ENCODE measurements at places on chromosomes 12 and 14.
A peak's percentile ranks its signal among the peaks of the same experiment; 100 is the strongest.

DNA sequence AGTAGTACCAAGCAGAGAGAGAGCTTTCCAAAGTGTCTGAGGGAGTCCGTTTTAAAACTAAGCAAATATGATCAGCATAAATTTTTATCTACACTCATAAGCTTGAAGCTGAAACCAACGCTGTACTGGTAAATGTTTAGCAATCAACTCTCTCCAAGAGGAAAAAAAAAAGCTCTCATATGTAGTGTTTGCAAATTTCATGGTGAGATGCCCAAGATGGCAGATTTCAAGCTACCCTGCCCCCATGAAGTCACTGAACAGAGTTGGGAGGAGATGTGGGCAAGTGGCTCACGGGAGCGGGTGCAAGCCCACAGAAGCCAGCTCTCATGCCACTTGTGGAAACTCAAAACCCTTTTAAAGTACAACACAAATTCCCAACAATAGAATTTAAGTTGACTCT is 475.8 kb downstream of the BCAT1 start:
- DNase-seq = no peak

- DNase-seq = no peak
These were observed 121.5 kb downstream of the CALM1 start for GRCh38 chr14:90518069-90518940.

GRCh38 chr14:49033131-49033530 is 553.0 kb downstream of the RPS29 start:
- no peak for DNase-seq

DNA sequence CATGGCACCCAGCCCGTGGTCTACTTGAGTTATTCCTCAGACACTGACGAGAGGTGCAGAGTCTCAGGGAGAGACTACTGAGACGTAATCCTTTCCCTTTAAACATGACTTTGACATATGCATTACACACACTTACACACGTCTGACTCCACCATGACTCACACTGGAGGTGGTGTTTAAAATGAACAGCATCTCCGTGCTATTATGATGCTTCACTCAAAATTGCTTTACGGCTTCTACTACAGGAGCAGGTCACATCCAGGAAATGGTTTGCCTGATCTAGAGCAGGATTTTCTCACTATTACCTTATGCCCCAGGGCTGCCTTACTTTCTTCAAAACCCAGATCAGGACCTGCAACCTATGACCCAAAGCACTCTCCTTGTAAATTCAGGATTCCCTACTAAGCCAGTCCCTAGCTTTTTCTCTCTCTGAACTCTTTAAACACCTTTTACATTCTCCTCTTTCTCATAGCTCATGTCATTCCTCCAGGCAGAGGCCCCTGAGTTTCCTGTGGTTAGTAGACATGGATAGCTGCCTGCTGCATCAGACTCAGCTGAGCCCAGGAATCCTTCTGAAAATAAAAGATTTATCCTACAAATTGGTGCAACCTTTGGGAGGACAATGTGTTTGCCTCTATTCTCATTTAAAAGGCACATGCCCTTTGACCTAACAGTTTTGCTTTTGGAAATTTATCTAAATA is 31.2 kb downstream of the TMCC3 start:
- peak; percentile 92 for DNase-seq

GRCh38 chr14:38496092-38496491 is 240.2 kb upstream of the CLEC14A start:
- DNase-seq = no peak

DNA sequence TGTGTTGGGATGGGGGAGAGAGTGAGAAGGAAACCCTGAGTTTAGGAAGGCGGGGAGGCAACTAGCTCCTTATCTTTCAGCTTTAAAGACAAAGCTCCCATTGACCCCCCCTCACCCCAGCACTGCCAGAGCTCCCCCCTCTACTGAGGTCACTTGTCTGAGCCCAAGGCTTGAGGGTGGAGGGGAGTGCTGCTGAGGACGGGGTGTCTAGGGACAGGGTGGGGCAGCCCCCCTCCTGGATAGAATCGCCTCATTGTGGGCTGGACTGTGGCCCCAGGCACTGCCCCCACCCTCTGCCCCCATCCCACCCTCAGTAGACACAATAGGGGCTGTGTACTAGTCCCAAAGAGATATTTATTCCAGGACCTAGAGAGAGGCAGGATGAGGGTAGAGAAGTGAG is 3.0 kb downstream of the ERBB3 start:
- DNase-seq = no peak

- peak; percentile 91 for DNase-seq
These were observed 124.1 kb downstream of the SSPN start for GRCh38 chr12:26319511-26319910.

- DNase-seq = no peak
These were observed 25.3 kb downstream of the CMKLR1 start for GRCh38 chr12:108313606-108314351.

DNA sequence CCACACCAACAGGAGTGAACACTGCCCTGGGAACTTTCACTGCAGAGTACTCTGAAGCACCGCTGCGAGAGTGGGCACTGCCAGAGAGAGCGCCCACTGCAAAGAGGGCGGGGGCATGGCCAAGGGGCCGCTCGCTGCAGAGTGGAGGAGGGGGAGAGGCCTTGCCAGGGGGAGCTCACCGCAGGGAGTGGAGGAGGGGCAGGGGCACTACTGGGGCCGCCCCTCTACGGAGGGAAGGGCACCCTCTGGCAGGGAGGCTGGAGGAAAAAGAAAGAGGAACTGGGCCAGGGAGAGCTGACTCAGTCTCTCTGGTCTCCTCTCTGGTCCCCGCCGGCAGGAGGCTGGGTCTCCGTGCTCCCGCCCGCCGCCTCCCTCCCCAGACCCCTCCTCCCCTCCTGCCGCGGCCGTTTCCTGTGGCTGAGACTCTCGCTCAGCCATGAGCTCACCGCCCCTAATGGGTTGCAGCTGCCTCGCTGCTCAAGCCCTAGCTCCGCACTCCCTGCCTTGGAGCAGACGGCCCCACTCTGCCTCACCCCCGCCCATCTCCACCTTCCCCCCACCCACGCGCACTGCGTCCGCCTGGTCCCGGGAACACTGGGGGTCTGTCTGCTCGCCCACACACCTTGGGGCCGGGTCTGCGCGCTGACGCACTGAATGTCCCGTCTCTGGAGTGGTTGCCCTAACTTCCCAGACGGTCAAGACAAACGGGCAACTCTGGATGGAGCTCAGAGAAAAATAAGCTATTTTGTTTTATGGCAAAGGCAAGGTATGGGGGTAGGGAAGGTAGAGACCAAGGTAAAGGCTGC is 1.3 kb downstream of the ARHGEF40 start:
- peak; percentile 96 for DNase-seq

GRCh38 chr14:95896498-95897135 is 20.0 kb downstream of the TUNAR start:
- no peak for DNase-seq

- peak; percentile 99 for DNase-seq
These were observed 96.9 kb upstream of the TMPO start for GRCh38 chr12:98418357-98419075.

GRCh38 chr12:68100241-68100640 is 59.3 kb downstream of the IFNG start:
- no peak for DNase-seq

- no peak for DNase-seq
These were observed 15.1 kb downstream of the ZFHX2 start for GRCh38 chr14:23536494-23536893.

DNA sequence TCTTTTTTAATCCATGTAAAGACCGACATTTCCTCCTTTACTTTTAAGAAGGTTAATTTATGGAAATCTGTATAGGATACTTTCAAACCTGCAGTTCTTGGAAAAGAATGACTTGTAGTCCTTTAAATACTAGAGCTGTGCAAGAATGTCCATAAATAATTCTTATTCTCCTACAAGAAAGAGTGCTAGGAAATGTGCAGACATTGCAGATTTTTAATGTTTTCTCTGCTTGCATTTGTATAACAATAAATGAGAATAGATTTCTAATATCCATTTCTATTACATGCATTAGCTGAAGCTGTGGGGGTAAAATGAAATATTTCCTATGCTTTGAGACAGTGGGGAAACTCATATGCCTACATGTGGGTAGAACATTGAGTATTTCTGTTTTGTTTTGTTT is 607.2 kb upstream of the NOVA1 start:
- no peak for DNase-seq

GRCh38 chr14:104521816-104522745 is 57.5 kb upstream of the C14orf180 start:
- DNase-seq = no peak

DNA sequence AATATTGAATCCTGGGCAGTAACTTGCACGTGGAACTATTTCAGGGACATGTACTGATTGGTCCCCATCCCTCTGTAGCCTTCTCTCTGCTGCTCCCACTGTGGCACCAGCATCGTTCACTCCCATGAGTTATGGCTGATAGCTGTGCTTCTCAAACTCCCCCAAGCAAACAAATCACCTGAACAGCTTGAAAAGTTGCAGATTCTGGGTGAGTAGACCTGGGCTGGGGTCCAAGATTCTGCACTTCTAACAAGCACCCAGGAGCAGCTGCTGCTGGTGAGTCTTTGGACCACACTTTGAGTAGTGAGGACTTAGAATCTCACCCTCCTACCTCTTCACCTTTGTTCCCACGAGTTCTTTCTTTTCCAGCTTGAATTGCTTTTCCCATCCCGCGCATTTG is 49.4 kb upstream of the ZFP36L1 start:
- no peak for DNase-seq

GRCh38 chr14:78228702-78229327 is 58.6 kb downstream of the NRXN3 start:
- DNase-seq = no peak

GRCh38 chr12:98291828-98292227 is 223.6 kb upstream of the TMPO start:
- no peak for DNase-seq

DNA sequence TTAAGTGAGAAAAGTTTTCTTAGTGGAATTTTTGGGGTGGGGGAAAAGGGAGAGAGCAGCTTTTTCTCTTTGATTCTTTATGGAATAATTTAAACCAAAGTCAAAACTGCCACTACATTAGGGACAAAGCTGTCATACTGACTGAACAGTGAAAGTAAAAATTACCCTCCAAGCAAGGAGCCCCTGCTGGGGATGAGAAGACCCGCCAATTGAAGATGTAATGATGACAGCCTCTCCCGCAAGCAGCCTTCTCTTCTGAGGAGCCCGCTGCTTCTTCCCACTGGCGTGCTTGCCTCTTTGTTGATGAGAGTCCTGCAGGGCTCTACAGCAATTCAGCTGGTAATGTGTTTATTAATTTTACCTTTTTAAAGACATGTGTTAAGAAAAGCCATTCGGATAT is 151.0 kb downstream of the EFCAB11 start:
- DNase-seq = no peak

GRCh38 chr14:30906752-30907658 is 32.6 kb downstream of the COCH start:
- peak; percentile 12 for DNase-seq

DNA sequence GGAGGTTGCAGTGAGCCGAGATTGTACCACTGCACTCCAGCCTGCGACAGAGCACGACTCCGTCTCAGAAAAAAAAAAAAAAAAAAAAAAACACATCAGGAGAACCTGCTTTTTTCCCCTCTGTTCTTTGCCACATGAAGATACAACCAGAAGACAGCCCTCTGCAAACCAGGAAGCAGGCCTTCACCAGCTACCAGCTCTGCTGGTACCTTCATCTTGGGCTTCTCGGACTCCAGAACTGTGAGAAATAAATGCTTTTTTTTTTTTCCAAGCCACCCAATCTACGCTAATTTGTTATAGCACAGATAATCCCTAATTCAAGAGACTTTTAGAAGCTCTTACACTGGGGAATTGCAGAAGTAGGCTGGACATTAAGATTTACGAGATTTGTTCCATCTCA is 121.2 kb downstream of the GARIN6 start:
- no peak for DNase-seq

DNA sequence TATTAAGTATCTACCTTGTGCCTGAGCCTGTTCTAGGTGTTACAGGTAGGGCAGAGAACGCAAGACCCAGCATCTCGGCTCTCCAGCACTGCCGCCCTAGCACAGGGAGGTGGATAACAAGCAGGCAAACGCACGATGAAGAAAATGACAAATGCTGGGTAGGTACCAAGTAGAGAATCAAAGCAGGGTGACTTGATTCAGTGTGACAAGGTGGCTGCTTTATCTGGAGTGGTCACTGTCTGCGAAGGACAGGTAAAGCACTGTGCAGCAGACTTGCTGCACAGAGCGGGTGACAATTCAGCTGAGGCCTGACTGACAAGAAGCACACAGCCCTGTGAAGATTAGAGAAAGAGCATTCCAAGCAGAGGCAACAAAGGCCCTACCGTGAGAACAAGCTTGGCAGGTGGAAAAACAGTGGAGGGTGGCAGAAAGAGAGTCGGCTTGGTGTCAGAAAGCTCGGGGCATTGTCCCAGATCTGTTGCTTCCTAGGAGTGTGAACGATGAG is 12.9 kb downstream of the PRKCH start:
- DNase-seq = no peak

- DNase-seq = no peak
These were observed 321.6 kb downstream of the BCL11B start for GRCh38 chr14:98950353-98950895.

DNA sequence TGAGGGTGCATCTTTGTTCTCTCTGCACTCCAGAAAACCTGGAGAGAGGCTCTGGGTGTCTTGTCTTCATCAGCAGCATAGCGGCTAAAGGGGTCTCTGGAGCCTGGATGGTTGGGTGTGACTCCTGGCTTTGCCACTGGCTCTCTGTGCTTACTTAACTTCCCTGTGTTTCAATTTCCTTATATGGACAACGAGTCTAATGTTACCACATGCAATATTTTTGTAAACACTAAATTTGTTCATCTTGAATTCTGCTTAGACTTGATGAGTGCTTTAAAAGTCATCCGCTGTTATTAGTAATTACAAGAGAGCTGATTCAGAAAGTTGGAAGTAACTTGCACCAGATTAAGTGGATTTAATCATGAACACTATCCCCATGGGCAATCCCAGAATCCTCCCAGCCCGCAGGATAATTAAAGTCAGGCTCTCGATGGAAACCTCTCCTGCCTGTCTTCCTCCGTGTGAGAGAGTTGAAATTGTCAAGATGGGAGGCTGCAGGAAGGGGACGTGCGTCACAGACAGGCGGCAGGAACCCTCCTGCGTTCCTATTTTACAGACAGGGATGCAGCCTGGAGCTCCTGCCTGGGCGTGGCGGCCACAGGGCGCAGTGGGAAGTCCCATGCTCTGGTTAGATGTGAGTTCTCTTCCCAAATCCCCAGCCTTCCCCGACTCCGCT is 201.2 kb downstream of the TTC8 start:
- DNase-seq = peak; percentile 92

- DNase-seq = no peak
These were observed 32.1 kb upstream of the ARID2 start for GRCh38 chr12:45697371-45697770.

DNA sequence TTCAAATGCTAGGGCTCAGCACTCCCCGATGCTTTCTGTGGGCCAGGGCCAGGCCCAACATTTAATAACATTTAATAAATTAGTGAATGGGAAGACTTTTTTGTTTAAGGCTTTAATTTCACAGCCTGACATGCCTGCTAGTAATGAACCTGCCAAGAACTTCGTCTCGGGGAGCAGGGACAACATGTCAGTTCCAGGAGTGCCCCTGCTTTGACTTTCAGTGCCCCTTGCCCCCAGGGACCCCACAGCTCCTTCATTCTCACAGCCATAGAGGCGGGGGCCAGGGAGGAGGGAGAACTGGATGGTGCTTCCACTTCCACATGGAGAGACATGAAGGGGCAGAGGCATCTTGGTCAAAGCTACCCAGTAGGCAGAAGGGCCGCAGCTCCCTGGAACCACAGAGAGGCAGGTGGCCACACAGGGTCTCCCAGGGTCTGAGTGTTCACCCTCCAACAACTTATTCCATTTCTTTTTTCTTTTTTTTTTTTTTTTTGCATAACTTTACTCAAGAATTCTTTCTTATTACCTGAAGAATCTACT is 66.0 kb upstream of the DDX11 start:
- DNase-seq = no peak

GRCh38 chr12:25107920-25108319 is 87.0 kb downstream of the DNAI7 start:
- DNase-seq = no peak
